ENCODE measurements at places on chromosomes 7 and 10. TPM values are rescaled to one million over a fixed set of nuclear protein-coding genes. Genes with fewer than 3 reads are reported as not detected.

TCAF2 gene
- 3.1 TPM for total RNA-seq

FAM237B gene
- total RNA-seq, result not detected

BTRC gene
- total RNA-seq, result 17.0 TPM

DNA sequence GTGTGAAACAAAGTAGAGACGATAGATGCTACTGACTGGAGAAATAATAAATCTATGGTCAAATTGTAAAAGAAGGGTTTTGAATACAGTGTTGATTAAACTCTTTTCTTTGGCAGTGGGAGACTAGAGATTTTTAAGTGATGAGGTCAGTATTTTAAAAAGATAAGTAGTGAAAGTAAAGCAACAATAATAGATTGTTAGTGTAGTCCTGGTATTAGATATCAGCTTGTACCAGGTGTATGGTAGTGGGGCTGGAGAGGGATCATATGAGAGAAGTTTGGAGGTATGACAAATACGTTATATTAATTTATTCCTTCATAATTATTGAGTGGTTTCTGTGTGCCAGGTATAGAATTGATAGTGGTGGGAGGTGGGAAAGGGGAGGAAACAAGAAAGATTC, 25.2 kb downstream of the PHTF2 start:
- DNase-seq, result no peak

GRCh38 chr10:13801907-13802288, 215.1 kb downstream of the PRPF18 start:
- DNase-seq, result no peak

- no peak for DNase-seq
These were observed 11.3 kb downstream of the ALKBH4 start for GRCh38 chr7:102453319-102453718.

DNA sequence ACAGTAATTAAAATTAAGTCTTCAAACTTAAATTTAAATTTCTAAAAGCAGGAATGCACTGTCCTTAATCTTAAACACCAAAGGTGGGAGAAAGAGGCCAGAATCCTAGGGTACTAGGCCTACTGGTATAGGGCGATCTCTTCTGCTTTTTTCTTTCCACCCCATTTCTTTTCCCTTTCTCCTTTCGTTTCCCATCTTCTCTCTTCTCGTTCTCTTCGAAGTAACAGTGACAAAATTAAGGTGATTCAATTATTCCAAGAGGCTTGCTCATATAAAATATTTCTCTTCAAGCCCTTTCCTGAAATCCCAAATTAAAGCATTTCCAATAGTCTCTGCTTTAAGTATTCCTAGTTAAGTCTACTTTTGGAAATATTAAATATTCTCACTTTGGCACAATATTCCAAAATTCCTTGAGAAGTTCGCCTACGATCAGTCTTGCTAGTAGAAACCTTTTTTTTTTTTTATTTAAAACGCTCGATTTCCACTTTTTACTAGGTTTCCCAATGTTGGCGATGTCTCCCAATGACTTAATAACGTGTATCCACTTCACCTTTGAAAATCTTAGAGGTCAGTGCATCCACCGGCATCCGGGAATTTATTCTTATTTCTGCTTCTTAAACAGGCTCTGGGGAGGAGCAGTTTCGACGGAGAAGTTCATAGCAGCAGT, 765 bp upstream of the LCOR start:
- DNase-seq, result peak; percentile 32
